ENCODE measurements at places on chromosomes 7 and 10.

DNA sequence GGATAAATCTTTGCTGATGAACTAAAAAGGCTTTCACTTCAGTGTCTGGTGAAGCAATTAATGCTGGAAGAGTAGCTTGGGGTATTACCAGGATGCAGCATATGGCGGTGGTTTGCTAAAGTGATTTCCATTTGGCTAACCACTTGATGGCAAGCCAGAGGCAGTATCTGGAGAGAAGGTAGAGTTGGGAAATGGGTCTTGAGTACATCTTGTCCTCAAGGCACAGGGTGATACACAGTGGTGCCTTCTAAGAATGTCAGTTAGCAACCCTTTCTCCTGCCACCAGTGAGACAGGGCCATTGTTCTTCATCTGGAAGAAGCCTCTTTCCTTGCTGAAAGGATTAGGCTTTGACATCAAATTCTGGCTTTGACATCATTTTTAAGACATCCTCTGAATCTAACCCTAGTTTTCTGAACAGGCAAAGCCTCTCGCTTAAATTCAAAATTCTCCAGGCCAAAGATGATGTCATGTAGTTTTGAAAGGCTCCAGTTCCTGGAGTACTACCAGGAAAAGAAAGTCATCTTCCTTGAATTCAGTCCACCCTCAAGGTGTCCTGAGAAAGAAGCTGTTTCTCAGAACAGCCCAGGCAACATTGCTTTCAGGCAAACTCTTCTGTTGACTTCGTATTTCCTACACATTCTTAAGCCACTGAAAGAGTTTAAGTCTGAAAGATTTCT lies 162.4 kb downstream of the ARID5B start:
- DNase-seq, result no peak

DNA sequence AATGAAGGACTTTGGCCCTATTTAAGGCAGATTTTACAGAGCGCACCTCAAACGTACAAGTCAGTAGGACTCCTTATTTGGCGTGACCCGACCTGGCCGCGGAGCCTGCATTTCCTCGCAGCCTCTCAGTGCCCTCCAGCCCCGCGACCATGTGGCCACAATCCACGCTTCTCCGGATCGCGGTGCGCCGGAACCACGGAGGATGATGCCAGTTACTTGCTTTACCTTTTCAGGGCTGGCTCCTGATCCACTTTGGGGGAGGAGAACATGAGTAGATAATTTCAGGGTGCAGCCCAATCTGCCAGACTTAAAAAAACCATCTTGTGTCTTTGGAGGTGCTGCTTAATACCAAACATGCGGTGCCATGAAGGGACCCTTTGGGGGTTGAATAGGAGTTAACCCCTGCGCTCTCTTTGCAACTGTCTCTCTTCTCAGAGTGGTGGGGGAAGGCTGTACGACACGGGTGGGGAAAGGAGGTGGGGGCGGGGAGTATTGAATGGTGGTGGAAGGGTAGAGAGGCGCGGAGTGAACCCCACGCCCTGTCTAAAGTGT lies 1.5 kb downstream of the FRAT1 start:
- no peak for DNase-seq

GRCh38 chr7:106070567-106071254 lies 41.4 kb downstream of the SYPL1 start:
- no peak for DNase-seq

GRCh38 chr7:83178796-83179195 lies 16.1 kb upstream of the PCLO start:
- DNase-seq, result no peak

DNA sequence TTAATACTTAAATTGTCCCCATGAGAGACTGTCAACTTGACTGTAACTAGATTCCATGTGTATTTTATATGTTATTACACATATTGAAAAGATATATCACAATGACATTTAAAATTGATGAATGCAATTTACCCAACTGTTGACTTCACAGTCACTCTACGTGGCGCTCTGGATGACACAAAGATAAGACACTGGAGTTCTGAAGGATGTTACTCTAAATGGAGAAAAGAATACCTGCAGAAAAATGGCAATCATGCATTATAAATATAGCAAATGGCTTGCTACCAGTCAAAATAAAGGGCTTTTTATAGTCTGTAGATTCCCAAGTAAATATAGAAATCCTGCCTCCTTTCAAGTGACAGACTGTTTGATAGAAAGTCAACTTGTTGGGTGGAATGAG lies 143.6 kb upstream of the KLF6 start:
- DNase-seq, result no peak

- no peak for DNase-seq
Observed at GRCh38 chr10:6354168-6354772, 151.5 kb downstream of the PFKFB3 start.

DNA sequence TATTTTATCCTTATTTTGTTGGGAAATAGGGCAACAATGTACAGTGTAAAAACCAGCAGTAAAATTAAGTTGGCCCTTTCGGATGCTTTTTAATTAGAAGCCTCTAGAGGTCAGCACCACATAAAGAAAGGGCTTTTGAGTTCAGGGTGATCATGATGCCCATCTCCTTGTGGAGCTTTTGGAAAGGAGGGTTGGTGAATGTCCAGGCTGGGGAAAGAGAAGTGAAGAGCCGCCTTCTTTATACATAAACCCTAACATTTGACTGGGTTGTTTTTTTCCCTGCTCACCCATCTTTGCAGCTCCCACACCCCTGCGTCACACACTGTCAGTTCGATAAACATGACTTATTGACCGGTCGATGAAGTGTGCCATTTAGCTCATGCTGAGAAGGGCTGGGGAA lies 29.8 kb downstream of the MTURN start:
- no peak for DNase-seq

DNA sequence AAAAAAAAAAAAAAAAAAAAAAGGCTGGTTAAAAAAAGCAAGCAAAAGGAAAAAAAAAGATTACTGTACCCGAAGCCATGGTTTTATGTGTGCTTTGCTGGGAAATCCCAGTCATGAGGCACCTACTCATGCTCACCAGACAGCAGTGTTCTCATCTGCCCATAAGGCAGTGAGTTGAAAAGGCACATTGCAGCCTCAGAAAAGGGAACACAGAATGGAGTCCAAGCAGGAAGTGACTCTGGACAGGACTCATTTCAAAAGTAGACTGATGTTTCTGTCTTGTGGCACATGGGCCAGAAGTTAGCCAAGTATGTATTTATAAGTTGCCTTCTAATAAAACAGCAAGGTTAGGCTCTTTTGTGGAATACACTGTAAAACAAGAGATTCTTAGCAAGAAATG lies 40.2 kb downstream of the PDSS1 start:
- DNase-seq, result no peak

- no peak for DNase-seq
Observed at GRCh38 chr10:75497997-75498883, 66.8 kb downstream of the LRMDA start.

DNA sequence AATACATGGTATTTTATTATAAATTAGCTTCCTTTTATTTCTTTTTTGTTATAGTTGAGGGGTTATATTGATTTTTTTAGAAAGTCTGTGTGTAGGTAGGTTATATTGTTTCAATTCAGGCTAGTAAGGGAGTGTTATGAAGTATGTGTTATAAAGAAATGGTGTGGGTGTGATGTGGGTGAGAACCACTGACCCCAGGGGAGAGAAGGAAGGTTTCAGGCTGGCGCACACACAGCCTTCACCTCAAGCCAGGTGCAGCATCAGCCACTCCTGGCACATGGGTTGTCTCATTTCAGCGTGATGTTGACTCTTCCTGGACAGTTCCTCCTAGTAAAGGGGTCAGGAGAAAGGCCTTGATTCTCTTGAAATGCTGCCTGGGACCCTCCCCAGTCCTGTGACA lies 291.3 kb downstream of the POU6F2 start:
- DNase-seq, result no peak

- DNase-seq, result no peak
Observed at GRCh38 chr7:22250390-22250789, 106.6 kb downstream of the RAPGEF5 start.

DNA sequence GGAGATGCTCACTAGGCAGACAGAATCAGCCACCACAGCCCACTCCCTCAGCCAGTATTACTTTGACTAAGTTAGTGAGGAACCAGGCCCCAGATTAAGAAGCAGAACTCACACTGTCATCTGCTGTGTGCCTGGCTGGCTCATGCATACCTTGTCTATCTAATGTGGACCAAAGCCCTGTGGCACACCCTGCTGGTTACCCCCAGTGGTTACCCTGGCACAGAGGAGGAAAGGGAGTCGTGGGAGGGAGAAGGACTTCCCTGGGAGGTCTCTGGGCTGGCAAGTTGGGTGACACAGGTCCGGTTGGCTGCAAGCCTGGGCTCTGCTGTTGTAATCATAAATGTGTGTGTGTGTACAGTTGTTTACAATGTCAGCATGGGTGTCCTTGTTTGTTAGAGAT lies 7.5 kb upstream of the SH2D4B start:
- DNase-seq, result peak; percentile 27

- DNase-seq, result no peak
Observed at GRCh38 chr7:155885167-155886155, 73.2 kb upstream of the SHH start.

DNA sequence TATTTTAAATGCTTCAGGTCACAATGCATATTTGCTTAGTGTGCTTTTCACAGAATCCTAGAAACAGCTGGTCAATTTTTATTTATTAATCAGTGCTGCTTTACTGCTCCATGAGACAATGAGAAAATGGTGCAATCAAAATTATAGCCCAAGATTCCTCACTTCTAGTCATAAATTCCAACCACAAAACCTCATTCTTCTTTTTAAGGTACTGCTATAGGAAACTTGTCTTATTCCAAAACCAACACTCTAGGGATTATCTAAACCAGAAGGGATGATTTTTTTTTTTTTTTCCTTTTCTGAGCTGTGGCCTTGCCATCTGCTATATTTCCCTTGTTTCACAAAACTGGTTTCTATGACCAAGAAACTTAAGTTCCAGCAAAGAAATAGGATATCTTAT lies 64.0 kb upstream of the SEMA3A start:
- DNase-seq, result no peak

- no peak for DNase-seq
Observed at GRCh38 chr7:103640031-103640779, 194.2 kb upstream of the SLC26A5 start.

GRCh38 chr10:104233817-104234216 lies 1.7 kb upstream of the CFAP43 start:
- no peak for DNase-seq

DNA sequence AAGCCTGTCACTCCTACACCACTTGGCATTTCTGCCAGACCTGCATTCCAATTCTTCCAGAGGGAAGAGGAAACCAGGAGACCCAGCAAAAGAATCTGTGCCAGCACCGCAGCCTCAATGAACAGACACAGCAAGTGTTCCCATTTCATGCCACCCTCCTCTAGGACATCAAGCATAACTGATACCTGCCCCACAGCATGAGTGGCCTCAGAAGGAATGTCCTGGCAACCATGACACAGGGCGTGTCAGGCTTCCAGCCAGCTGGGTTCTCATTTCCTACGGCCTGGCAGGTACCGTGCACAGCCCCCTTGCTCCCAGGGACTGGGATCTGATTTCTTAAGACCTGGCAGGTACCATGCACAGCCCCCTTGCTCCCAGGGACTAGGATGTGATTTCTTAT lies 7.8 kb downstream of the MAD1L1 start:
- no peak for DNase-seq

DNA sequence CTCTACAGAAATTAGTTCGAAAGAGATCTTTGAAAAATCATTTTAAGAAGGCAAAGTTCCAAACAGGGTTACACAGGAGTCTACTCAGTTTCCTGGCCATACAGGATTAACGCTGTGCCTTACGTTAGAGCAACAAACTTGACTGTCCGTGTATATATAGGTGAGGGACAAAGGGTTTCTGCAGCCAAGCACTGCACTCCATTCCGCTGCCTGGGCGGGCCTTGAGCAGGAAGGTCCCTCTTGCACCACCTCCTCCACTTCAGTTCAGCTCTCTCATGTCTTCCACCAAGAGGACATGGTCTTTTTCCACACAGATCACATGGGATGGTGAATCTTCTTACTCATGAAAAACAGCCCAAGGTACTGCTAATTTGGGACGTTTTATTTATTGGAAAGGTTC lies 43.2 kb downstream of the MCMBP start:
- DNase-seq, result no peak

DNA sequence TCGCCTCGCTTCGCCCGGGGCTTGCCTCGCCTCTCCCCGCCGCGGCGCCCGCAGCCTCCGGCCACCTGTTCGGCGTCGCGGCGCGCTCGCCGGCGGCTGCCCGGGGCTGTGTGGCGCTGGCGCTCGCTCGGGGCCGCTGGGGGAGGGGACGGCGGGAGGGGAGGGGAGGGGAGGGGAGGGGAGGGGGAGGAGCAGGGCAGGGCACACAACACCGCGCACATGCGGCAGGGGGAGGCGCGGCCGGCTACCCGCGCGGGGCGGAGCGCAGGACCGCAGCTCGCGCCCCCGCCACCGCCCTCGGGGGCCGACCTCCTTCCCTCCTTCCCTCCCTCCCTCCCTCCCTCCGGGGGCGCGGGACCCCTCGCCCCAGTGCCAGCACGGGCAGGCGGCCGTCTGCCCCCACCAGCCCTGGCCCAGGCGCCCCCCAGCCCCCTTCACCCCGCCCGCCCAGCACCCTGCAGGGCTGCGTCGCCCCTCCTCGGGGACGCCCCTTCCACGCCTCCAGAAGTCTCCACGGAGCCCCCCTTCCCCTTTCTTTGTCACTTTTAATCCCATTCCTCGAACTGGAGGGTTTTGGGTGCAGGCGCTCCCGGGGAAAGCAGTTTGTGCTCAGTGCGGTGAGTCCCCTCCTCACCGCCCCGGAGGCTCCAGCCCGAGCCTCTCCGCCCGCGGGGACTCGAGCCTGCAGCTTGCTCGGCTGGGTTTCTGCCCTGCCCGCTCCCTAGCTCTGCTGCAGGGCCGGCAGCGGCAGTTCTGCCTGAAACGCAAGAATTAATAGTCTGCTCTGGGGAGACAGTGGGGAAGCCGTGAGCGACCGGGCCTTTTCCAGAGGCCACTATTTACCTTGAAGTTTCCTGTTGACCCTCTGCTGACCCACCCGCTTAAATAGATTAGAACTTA lies at the start of gene PARD3:
Gene PARD3 (minus strand): TSS at position 112 of the 900 bp plus-strand sequence. CDS start 301 bp downstream, outside the sequence.
- DNase-seq, result no peak

DNA sequence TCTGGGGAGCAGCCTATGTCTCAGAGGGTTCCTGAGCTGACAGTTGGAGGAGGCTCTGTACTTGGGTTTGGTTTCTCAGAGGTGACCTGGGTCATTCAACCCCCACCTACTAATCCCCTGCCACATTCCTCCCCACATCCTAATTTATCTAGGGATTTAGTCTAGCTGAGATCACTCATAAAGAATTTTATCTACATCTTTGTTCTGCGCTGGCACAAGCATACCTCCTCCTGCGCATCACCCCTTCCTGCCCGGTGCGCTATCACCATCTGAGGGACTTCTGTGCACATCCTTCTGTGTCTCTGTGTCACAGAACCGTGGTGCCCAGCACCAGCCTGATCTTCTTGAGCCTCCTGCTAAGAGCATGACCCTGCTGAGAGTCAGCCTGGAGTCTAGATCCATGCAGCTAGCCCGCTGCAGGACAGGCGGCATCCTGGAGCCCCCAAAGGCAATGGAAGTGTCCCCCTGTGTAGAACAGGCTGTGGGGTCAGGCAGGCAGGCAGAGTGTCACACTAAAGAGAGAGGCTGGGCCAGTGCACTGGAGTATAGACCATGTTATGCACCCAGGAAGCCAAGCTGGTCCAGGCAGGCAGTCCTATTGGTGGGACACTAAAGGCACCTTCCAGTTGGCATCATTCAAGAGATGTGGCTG lies 63.6 kb downstream of the ARHGAP22 start:
- DNase-seq, result no peak

GRCh38 chr7:29332875-29333855 lies 138.6 kb downstream of the CHN2 start:
- DNase-seq, result no peak

Data from stimulated activated CD8-positive, alpha-beta memory T cell treated with anti-CD3 and anti-CD28 coated beads, Interleukin-15, amount 100 ng/mL, for 48 hours (primary cell).